A172 (cell line): ENCODE measurements at places on chromosomes 3 and 15. TPM values are rescaled to one million over a fixed set of nuclear protein-coding genes. Genes with fewer than 3 reads are reported as not detected.

- DNase-seq, result no peak
Measured at GRCh38 chr15:91498749-91499062, 354.8 kb upstream of the SLCO3A1 start.

- peak; percentile 77 for DNase-seq
Measured at GRCh38 chr15:88990185-88990679, 77.1 kb upstream of the MFGE8 start.

DNA sequence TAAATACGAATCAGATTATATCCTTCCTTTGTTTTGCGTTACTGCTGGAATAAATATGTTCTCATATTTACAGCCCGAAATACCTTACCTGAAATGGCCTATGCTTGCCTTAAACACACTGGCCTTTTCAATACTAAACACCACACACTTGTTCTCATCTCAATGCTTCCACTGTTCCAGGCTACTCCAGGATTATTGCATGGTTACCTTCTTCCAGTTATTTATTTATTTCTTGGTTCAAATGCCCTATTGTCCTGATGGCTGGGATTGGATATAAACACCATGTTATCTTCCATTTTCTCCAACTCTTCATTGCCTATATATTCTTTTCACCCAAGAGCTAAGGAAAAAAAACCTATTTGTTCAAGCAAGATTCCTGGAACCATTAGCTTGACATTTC is 125.3 kb downstream of the SI start:
- DNase-seq, result no peak

DNA sequence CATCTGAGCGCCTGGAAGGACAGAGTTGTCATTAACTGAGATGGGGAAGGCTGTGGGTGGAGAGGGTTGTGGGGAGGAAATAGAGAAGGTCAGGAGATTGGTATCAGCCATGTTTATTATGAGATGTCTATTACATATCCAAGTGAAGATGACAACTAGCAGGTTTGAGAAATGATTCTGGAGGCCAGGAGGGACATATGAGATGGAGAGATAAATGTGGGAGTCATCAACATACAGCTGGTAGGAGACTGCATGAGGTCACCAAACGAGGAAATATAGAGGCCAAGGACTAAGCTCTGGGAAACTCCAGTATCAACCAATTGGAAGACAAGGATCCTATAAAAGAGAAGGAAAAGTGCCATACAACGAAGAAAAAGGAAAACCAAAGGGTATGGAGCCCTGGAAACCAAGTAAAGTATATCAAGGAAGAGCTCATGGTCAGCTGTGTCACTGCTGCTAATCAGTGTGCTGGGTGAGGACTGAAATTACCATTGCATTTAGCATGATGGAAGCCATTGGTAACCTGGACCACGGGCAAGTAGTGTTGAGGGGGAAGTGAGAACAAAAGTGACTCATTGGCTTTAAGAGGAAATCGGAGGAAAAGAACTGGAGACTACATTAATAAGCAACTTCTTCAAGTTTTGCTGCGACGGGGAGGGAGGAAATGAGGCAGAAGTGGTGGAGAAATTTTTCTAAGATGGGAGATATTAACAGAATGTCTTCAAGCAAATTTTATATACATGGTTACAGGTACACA is 14.0 kb upstream of the UACA start:
- DNase-seq, result no peak

GRCh38 chr3:65326574-65326973 is 638.8 kb upstream of the ADAMTS9 start:
- DNase-seq, result no peak

DNA sequence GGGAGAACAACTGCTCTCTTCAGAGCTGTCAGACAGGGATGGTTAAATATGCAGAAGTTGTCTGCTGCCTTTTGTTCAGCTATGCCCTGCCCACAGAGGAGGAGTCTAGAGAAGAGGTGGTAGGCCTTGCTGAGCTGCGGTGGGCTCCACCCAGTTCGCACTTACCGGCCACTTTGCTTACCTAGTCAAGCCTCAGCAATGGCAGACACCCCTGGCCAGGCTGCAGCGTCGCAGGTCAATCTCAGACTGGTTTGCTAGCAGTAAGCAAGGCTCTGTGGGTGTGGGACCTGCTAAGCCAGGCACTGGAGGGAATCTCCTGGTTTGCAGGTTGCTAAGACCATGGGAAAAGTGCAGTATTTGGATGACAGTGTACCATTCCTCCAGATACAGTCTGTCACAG is 12.3 kb upstream of the TMEM45A start:
- no peak for DNase-seq

- DNase-seq, result no peak
Measured at GRCh38 chr3:44076221-44076829, 165.4 kb upstream of the TOPAZ1 start.

GRCh38 chr3:155130001-155130400 is 49.9 kb downstream of the MME start:
- DNase-seq, result no peak

- no peak for DNase-seq
Measured at GRCh38 chr3:65538101-65538500, 500.6 kb downstream of the MAGI1 start.

DNA sequence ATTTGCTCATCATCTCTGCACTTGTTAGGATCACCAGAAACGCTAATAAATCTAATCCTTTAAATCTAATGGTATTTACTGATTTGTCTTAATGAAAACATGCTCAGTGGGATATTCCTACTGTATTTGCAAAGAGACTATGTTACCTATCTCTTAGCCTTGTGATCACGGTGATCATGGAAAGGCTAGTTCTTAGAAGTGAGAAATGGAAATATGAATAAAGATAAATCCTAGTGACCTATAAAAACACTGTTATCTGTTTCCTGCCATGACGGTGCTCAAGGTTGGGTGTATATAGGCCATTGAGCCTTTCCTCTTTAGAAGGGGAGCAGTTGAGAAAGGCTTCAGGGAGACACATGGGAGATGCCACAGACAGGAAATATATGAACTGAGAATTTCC is 116.3 kb downstream of the THRB start:
- DNase-seq, result no peak

DNA sequence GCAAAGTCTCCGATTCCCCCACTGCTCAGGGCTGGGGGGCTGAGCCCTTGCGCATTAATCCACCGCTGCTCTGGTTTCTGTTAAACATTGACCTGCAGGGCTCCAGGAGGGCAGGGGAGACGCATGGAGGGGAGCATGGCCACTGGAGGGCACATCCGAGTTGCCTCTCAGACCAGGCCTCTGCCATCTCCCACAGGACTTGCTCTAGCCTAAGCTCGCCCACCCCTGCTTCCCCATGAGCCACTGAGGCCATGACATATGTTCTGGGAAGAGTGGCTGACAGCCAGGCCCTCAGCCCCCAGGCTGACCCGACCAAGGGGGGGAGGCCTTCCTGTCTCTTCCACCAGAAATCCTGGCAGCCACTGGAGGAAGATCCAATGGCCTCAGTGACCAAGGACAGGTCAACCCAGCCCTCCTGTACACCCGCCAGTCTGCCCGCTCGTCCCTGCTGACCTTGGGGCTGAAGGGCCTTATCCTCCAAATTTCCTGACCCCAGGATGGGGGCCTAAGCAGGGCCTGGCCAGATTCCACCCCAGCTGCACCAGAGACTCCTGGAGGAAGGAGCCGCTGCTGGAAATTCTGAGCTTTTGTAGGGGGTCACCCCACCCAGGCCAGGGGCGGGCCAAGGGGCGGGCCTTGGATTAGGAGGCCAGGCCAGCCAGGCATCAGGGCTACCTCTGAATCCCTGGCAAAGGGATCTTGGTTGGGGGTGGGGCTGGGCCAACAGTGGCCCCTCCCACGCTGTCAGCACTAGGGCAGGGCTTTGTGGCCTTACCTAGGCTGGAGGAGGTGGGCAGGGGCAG is at the start of gene HYAL1:
HYAL1 (minus strand) TSS at position 562 of the 803 bp plus-strand sequence. CDS start 618 bp downstream, outside the sequence.
- DNase-seq, result no peak

DNA sequence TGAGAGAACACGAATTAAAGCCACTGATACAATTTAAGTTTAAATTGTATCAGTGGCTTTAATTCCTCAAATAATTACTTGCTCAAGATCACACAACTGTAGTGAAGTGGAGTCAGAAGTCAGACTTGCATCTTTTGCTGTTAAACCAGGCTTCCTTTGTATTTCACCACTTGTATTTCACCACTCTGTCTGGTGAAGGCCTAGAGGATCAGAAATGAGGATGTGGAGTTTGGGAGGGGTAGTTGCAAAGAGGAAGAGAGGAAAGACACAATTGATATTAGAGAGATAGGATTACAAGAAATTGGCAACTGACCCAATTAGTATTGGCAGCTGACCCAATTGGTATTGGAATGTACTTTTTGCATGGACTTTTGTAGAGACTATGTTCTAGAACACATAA is 288.1 kb upstream of the GPR149 start:
- no peak for DNase-seq

DNA sequence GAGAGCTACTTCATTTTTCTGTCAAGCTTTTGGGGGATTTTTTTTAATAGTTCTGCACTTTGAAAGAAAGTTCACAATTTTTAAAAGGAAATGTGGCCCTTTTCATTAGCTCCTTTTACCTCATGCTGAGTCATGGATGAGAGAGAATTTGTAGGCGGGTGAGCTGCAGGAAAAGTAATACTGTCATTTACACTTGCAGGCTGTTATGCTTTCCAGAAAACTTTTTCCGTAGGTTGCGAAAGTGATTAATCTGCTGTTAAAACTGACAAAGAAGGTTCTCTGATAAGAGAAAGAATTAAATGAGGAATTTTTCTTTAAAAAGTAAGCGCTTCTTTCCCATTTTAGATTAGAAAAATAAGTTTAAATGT is 430.2 kb downstream of the LPP start:
- DNase-seq, result peak; percentile 71

DNA sequence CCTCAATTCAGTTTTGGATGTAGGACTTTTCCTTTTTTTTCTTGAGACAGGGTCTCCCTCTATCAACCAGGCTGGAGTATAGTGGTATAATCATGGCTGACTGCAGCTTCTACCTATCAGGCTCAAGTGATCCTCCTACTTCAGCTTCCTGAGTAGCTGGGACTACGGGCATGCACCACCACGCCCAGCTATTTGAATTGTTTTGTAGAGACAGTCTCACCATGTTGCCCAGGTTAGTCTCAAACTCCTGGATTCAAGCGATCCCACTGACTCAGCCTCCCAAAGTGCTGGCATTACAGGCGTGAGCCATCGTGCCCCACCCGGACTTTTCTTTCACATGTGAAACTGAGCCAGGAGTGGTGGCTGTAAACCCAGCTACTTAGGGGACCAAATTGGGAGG is 3.5 kb downstream of the RNU5B-1 start:
- DNase-seq, result no peak

- DNase-seq, result no peak
Measured at GRCh38 chr3:46854555-46854991, 8.7 kb downstream of the MYL3 start.

- no peak for DNase-seq
Measured at GRCh38 chr3:111210866-111211564, 139.4 kb downstream of the NECTIN3 start.

DNA sequence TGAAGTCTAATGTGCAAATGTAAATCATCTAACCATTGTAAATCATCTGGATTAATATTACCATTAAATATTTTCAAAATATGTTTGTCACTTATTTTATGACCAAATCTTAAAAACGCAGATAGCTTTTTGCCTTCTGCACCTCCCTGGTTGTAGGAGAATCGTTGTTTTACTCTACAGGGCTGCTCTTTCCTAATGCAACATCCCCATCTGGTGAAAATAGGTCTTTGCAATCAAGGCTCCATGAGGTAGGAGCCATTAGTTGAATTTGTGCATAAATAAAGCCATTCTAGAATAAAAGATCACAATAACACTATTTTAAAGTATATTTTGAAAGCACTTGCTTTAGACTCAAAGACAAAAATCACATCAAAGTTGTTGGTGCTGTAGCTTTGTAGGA is 535.6 kb upstream of the AGTR1 start:
- no peak for DNase-seq

- DNase-seq, result no peak
Measured at GRCh38 chr3:147775816-147776530, 366.8 kb downstream of the ZIC1 start.

- no peak for DNase-seq
Measured at GRCh38 chr3:132522353-132522752, 74.7 kb upstream of the ACKR4 start.

GRCh38 chr15:70262591-70263274 is 165.0 kb upstream of the TLE3 start:
- no peak for DNase-seq

DNA sequence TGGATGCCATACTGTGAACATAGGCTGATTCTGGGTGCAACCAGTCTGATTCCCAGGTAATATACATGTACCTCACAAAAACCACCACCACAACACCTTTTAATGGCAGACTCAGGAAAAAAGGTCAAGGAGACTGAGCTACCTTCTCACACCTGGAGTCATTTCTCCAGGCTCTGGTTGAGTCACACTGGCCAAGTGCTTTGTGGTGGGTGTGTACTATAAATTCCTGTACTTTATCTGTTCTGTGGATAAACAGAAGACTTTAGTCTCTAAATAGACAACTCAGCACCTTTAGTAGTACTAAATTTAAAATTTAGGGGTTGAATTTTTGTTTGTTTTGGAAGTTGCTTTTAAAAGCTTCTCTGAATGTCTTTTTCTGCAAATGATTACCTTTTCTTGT is 46.7 kb downstream of the TOP2B start:
- no peak for DNase-seq

DNA sequence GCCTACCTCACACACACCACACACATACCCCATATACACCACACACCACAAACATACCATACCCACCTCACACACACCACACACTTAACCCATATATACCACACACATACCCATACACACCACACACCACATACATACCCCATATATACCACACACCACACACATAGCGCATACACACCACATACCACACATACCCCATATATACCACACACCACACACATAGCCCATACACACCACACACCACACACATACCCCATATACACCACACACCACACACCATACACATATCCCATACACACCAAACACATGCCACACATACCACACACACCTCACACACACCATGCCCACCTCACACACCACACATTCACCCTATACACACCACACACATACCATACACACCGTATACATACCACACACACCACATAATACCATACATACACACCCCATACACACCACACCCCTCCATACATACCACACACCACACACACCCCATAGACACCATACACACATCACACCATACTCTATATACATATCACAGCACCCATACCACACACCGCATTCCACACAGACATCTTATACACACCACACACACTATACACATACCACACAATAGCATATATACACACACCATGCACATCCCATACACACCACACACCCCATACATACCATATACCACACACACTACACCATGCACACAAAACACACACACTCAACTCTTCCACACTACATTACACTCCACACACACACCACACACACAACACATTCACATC is 29.5 kb downstream of the APBA2 start:
- DNase-seq, result no peak

SAMD7 gene
- not detected in 2 replicates for total RNA-seq

IMPG2 gene
- total RNA-seq, result 0.17 TPM in 1 of 2 replicates, not detected in the other

AADAC gene
- 2.3 and 2.8 TPM in 2 replicates for total RNA-seq

LSAMP gene
- 0.10 and 0.26 TPM in 2 replicates for total RNA-seq

SNTN gene
- total RNA-seq, result not detected in 2 replicates

TMEM108 gene
- total RNA-seq, result not detected in 2 replicates

CACNA2D2 gene
- total RNA-seq, result 0.22 and 0.26 TPM in 2 replicates

SH3BP5 gene
- 85.4 and 90.2 TPM in 2 replicates for total RNA-seq

IL12A gene
- total RNA-seq, result 2.0 and 9.1 TPM in 2 replicates
